ACHN (cell line): ENCODE measurements at places on chromosomes 11 and 22.

DNA sequence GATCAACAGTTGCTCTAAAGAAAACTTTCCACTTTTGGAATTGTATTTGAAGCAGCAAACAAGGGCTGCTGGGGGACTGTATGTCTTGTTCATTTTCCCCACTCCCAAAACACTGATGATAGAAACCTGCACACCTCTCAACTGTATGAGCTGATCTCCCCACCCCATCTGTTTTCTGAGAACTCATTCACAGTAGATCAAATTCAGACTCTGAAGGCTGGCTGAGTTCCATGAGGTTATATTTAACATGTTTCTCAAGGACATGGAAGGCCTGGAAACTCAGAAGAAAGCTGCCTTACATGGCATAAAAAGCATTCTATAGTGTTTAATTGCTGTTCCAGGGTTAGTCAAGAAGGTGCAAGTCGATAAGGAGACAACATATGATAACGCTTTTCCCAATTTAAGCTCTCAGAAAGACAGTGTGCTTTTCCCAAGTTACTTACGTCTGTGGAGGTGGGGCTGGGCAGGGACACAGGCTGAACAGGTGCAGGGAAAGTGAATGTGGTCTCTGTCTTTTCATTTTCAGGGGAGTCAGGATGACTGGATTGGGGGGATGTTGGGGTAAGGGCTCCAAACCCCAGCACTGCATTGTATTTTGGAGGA is 23.0 kb downstream of the LARGE2 start:
- DNase-seq: no peak

GRCh38 chr11:73186294-73186850 is 31.7 kb upstream of the P2RY2 start:
- DNase-seq: no peak

DNA sequence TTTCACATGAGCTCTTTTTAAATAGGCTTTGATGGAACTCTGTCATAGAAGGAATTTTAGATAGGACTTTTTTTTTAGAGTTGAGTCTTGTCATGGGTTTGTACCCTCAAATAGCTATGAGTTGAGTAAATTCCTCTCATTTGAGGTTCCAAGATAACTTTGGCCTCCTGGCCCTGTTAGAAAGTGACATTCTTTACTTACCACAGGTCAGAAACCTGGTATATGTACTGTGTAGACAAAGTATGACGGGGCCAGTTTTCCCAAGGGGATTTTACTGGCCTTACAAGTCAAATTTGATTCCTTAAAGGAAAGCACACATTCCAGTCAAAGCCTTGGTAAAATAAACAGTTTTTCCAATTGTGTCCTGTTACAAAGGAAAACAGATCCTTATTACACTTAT is 729.3 kb upstream of the LUZP2 start:
- DNase-seq: no peak

- DNase-seq: no peak
These were observed 767.8 kb upstream of the LUZP2 start for GRCh38 chr11:23729088-23729487.

DNA sequence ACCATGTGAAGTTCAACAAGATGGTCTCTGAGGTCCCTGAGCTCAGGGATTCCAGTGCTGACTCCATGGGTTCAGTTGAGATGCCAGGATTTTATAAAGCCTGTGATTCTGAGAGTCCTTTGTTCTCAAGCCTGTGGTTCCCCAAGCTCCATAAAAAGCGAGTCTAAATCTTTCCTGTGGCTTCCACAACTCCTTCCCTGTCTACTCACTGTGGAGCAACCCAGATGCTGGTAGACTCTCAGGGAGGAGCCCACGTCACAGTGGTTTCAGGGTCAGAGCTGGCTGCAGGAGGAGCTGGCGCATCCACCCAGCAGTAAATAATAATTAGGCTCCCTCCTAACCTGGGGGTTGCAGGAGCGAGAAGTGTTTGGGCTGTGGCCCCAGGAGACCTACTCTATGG is 2.0 kb upstream of the RELT start:
- DNase-seq: no peak

DNA sequence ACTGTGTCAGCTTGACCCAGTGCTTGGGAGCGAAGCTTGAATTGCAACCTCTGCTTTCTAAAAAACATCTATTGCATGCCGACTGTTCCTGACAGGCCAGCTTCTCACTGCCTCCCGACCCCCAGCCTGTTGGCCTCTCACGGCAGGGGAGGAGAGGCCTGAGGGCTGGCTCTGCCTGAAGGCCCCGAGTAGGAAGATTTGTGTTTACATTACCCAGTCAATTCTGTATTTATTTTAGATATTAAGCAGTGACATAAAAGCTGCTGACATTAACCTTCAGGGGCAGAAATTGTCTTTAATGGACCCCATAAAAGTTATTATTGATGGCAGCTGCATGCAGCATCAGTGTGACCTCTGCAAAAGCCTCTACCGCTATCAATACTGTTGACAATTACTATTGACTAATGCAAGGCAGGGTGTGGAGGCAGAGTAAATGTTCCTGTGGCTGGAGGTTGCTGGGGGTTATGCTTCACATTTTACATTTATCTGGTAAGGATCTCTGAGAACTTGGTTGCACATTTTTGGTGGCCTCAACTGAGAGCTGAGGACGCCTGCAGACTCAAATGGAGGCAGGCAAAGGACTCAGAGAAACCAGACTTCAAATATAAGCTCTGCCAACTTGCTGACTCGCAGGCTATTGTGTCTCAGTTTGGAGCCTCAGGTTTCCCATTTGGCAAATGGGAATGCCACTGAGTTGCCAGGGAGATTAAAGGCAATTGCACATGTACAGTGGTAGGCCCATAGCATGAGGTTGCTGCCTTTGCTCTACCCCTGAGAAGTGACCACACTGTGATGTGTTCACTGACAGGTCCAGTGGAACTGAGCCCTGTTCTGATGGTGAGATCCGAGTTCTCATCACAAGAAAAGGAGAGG is 380.5 kb downstream of the TENM4 start:
- DNase-seq: no peak

- DNase-seq: no peak
These were observed 7.6 kb downstream of the YDJC start for GRCh38 chr22:21622011-21622918.

- DNase-seq: no peak
These were observed 66.1 kb downstream of the TENM4 start for GRCh38 chr11:79374727-79375126.

DNA sequence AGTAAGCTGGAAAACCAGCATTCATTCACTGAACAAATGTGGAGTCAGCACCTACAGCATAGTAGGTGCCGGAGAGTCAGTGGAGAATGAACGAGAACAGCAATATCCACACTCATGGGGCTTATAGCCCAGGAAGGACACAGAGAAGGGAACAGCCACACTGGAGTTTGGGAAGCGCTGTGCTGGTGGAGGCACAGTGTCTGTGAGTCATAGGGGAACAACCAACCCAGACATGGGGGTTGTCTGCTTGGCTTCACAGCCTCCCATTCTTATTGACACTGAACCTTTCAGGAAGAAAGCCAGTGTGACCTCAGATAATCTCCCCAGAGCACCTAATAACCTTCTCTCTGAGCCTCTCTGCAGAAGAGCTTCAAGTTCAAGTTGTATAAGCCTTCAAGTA is 56.6 kb upstream of the UBASH3B start:
- DNase-seq: no peak

DNA sequence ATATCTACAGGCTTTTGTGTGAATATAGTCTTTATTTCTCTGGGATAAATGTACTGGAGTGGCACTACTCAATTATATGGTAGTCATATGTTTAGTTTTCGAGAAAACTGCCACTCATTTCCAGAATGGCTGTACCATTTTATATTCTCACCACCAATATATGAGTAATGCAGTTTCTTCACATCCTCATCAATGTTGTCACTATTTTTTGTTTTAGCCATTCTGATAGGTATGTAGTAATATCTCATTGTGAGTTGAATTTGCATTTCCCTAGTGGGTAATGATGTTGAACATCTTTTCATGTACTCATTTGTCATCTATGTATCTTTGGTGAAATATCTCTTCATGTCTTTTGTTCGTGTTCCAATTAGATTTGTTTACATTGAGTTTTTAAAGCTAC is 18.0 kb downstream of the ACRV1 start:
- DNase-seq: no peak

DNA sequence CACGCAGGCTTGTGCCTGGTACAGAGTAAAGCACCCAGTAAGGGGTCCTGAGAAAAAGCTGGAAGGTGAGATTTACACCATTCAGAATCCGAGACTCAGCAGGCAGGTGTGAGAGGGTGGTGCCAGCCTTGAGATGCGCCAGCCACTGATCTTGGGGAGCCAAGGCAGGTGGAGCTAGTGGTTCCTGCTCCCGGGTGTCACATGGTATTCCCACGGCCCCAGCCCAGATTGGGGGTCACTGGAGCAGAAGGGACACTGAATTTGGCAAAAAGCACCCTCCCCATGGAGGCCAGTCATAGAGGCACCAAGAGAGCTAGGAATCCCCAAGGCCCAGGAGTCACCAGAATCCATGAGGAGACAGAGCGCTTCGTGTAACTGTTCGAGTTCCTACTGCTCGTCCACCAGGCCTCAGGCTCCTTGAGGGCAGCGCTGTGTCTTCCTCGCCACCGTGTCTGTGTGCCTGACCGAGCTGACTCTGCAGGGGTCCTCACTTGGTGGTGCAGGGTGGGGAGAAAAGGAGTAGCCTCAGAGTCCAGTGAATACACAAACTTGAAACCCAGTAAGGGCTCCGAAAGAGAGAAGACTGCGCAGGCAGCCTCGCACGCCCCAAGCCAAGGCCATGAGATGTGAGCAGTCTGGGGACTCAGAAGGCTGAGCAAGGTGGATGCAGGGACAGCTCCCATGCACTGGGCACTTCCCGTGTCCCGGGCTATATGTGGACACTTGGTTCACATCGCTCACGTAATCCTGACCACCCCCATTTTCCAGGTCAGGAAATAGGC is 28.2 kb downstream of the TOM1 start:
- DNase-seq: no peak

DNA sequence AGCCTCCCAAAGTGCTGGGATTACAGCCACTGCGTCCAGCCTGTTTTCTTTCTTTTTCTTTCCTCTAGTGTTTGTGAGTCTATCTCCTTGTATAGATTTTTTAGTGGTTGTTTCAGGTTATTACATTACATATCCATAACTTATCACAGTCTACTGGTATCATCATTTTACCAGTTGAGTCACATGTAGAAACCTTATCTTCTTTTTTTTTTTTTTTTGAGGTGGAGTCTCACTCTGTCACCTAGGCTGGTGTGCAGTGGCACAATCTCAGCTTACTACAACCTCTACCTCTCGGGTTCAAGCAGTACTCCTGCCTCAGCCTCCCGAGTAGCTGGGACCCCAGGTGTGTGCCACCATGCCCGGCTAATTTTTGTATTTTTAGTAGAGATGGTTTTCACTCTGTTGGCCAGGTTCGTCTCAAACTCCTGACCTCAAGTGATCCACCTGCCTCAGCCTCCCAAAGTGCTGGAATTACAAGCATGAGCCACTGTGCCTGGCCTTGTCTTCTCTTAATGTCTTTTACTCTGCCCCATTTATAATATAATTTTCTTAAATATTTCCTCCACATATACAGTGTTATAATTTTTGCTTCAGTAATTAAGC is 11.0 kb downstream of the CDC45 start:
- DNase-seq: no peak

DNA sequence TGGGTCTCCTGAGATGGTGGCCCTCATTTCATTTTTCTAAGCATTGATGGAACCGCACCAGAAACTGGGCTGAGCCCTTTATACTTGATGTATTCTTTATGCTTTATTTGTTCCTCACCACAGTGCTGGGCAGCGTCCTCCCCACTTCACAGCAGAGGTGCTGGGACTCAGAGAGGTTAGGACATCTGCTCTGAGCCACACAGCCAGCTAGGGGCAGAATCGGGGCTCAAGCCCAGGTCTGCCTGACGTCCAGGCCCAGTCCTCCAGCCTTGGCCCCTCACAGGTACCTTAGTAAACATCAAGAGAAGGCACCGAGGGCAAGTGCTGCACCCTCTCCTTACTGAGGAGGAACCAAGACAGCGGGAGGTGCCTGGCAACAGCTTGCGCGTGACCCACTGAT is 20.2 kb upstream of the SHISAL1 start:
- no peak for DNase-seq

GRCh38 chr22:37019309-37020191 is at the start of the genes MPST and TST:
Gene MPST, plus strand, starts transcription at chr22:37019742. Its CDS starts 95 bp downstream, at chr22:37019837.
Gene TST, minus strand, starts transcription at chr22:37019447. Its CDS starts 715 bp downstream, at chr22:37018732.
- DNase-seq: peak; percentile 66

DNA sequence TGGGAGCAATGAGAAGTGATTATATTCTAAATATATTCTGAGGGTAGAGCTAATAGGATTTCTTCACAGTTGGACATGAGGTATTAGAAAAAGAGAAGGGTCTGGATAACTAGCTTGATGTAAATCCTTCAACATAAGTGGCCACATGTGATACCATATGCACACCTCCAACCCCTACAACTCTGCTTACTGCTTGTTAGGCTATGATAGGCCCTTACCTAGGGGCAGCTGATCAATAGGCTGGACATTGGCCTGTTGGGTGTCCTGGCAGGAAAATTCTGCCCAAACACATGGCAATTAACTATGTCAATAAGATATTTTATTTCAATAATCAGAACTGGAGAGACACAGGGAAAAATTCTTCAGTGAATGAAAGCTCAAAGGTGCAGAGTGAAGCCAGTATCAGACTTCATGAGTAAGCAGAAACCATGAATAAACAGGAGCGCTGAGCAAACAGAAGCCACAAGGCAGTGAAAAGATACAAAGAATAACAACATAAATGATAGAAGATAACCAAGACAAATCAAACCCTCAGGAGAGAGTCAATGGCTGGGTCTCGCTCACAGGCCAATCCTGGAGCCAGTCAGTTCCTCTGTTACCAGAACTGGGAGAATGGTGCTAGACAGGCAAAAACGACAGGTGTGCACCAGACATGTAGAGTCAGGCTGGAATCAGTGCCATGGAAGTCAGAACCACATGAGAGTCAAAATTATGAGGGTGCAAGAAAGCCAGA is 46.3 kb upstream of the PSMA1 start:
- DNase-seq: no peak

GRCh38 chr22:26617271-26618199 is at the start of gene CRYBB1:
Gene CRYBB1, minus strand, starts transcription at chr22:26618027. Its CDS starts 1,708 bp downstream, at chr22:26616319.
- no peak for DNase-seq

- no peak for DNase-seq
These were observed 426.1 kb upstream of the CADM1 start for GRCh38 chr11:115930291-115930690.

DNA sequence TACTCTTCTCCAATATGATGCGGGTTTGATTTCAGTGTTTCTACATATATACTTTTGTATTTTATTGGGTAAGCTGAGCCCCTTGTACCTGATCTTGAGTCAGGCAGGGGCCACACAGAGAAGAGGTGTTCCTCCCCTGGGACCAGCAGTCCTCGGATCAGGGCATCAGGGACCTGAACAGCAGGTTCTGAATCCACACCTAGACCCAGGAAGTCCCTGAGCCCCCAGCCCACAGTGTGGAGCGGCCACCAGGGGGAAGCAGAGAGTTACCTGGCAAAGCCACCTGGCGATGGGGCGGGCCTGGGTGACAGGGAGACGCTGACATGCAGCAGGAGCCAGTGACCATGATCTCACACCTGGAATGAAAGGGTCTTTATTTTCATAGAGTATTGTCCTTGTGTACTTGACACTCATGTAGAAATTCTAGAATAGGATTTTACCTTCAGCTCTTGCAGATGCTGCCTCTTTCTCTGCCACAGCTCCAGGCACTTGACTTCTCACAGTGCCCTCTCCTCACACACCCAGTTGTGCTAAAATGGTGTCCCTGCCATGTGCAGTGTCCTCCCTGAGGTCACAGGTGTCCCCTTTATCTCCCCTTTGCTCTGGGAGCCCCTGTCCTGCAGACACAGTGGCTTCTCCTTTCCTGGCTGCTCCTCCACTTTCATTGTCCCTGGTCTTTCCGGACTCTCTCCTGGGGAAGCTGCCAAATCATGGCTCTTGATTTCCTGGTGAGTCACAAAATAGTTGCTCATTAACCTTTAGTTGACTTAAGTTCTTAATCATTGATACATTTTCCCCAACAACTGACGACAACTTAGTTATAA is 48.5 kb downstream of the GGTLC2 start:
- DNase-seq: peak; percentile 88

GRCh38 chr11:495537-495931 is 11.5 kb downstream of the RNH1 start:
- DNase-seq: no peak
